ENCODE measurements at places on chromosomes 1 and 21. TPM values are rescaled to one million over a fixed set of nuclear protein-coding genes. Genes with fewer than 3 reads are reported as not detected.

DNA sequence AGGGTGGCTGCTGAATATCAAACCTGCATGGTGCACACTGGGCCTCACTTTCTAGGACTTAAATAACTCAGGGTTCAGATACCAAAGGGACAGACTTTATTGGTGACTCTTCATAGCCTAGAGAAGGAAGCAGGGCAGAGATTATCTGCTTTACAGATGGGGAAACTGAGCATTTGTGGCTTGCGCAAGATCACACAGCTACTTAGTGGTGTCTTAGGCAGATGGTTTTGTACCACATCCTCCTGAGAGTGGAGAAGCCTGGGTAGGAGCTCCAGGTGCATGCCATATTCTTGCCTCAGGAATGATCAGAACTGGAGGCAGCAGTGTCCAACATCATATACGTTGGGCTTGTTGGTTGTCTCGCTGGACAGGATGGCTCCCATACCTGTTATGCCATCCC is 6.8 kb upstream of the DPH2 start:
- DNase-seq, result no peak

DNA sequence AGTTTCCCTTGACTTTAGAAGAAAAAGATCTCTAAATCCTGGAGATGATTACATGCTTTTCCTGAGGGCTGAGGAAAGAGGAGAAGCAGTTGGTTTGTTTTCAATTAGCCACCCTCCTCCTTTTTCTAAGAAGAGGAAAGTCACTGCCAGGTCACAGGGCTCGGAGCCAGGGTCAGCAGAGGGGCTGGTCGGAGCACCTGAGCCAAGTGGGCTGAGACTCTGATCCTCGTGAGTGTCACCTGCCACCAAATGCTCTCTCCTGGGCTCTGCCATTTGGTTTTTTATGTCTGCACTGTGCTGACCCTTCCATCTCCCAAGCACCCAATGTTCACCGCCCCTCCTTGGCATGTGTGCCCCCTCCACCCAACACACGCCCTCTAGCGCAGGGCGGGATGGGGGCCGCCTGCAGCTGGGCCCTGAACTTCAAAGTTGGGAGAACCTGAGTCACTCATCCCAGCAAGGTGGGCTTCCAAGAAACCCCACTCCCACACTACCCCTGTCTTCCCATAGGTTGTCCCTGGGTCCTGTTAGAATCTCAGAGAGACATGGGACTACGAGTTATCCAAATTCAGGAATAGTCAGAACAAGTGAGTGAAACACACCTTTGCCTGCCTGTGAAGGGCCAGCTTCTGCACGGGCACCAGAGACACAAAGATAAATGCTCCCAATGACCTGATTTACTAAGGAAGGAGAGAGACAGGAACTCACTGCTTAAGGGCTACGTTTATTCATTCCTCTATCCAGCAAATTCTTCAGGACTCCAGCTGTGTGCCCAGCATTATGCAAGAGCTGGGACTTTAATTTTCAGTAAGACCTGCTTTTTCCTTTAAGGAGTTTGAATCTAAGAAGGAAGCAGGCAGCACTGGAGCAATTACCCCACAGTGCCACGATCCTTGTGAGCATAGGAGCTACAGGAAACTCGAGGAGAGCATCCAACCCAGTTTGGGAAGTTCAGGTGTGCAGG is 127.5 kb downstream of the RHOU start:
- peak; percentile 13 for DNase-seq

DNA sequence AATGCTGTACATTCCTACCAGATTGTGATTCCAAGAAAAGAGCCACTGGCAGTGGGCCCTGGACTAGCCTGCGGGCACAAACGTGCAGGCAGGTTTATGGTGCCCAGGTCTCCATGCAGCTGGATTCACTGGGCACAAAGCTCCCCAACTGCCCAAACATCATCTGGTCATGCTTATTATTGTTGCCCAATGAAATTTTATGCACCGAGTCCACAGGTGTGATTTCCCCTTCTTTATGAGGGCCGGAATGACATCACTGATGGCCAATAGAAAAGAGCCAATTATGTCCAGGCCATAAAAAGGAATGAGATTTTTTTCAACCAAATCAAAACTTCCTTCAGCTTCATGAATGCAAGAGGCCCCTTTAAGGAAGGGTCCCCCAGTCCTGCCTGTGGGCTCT is 66.2 kb downstream of the ERI3 start:
- peak; percentile 52 for DNase-seq

DNA sequence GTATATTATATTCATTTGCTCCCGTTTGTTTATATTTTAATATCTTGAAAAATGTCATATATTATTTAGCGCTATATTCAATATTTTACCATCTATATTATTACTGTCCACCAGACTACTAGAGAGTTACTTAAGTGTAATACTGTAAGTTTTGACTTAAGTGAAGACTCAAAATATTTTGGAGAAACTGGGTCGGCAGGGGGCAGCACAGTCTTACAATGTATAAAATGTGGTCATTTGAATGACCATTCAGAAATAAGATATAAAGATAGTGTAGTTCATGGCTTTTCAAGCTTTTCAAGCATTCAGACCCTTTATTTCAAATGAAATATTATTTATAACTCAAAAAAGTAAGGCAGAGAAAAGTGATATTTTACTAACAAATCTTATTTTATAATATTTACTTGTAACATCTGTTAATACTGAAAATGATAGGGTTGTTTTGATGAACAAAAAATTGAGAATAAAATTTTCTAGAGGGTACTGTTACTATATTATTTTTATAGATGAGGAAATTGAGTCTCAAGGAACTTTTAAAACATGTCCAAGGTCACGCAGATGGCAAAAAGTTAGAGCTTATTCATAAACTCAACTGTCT is 89.0 kb upstream of the SERTAD4 start:
- peak; percentile 80 for DNase-seq

- DNase-seq, result peak; percentile 64
Observed at GRCh38 chr1:245153081-245153551, 1.7 kb upstream of the KIF26B start.

DNA sequence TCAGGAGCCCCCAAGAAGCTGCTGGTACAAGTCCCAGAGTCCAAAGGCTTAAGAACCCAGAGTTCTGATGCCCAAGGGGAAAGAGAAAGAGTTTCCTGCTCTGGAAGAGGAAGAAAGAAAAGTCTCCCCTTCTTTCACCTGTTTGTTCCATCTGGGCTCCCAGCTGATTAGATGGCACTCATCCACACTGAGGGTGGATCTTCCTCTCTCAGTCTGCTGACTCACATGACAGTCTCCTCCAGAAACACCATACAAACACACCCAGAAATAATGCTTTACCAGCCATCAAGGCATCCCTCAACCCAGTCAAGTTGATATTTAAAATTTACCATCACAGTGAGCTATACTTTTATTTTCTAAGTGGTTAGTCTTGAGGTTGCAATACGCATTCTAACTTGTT is 257.9 kb downstream of the PAPPA2 start:
- no peak for DNase-seq

- DNase-seq, result peak; percentile 22
Observed at GRCh38 chr21:30831194-30831765, 1.7 kb upstream of the KRTAP7-1 start.

DNA sequence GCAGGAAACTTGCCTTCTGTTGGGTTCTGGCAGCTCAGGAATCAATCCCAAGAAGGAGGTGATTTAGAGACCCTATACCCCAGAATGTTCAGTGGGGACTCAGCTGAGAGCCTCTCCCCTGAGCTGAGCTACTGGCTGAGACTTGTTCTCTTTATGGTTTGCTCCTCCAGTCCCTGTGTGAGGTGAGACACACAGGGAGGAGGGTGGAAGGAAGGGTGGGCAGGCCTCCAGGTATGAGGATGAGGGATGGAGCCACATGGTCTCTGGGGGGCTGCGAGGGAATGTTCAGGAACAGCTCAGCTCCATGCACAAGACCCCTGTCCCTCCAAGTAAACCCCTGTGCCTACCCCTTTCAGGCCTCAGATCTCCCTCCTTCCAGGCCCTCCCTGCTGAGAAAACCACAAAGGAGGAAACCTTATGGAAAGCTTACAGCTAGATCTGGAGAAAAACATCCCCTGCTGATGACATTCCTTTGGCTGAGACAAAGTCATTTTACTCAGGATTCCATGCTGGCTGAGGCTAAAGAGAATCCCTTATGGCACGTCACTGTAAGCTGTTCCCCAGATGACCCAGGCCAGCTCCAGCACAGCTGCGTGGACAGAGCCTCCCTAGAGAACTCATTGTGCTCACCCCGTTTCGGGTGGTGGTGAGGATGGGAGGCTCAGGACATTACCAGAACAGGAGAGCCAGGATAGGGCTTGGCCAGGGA is 91.5 kb upstream of the IPO9 start:
- no peak for DNase-seq

The ERMAP gene
- 13.3 TPM for total RNA-seq

The TFF3 gene
- total RNA-seq, result 2,373 TPM

The MATN1 gene
- total RNA-seq, result not detected

The TCP10L gene
- total RNA-seq, result 1.2 TPM

The LORICRIN gene
- not detected for total RNA-seq

The KANK4 gene
- 0.96 TPM for total RNA-seq
